ENCODE measurements at places on chromosomes 11 and 22.

GRCh38 chr11:75277211-75277805, 36.7 kb downstream of the TPBGL start:
- no peak for DNase-seq

DNA sequence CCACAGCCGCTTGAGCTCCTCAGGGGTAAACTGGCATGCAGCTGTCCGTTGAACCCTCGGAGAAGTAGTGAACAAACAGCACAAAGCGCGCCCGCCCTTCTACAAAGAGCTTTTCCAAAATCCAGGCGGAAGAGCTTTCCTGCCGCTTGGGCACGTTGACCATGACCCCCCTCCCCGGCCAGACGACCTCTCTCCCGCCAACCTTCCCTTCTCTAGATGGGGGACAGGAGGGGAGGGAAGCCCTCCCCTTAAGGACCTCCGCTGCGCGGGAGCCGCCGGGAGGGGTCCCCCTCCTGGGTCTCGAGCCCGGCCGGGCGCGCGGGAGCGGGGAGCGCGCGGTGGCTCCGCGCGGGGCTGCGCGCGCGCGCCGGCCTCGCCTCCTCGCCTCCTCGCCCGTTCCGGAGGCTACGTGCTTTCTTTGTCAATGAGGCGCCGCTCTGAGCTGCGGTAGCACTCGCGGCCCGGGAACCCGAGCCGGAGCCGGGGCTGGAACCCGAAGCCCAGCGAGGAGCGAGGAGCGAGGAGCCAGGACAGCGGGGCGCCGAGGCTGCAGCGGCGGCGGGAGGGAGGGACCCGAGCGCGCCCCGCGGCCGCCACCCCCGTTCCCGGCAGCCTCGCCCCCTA, 118.6 kb downstream of the HIPK3 start:
- DNase-seq, result no peak

DNA sequence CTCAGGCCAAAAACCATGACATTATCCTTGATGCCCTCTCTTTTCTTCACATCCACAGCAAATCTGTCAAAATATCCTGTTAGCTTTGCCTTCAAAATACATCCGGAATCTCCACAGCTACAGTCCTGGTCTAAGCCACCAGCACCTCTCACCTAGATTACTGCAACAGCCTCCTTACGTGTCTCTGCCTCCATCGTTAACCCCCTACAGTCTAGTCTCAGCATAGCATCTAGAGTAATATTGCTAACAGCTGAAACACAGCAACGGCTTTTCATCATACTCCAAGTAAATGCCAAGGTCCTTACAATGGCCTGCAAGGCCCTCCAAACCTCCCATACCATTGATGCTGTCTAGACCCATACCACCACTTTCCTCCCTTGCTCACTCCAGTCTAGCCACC, 4.4 kb downstream of the TSG101 start:
- peak; percentile 18 for DNase-seq

DNA sequence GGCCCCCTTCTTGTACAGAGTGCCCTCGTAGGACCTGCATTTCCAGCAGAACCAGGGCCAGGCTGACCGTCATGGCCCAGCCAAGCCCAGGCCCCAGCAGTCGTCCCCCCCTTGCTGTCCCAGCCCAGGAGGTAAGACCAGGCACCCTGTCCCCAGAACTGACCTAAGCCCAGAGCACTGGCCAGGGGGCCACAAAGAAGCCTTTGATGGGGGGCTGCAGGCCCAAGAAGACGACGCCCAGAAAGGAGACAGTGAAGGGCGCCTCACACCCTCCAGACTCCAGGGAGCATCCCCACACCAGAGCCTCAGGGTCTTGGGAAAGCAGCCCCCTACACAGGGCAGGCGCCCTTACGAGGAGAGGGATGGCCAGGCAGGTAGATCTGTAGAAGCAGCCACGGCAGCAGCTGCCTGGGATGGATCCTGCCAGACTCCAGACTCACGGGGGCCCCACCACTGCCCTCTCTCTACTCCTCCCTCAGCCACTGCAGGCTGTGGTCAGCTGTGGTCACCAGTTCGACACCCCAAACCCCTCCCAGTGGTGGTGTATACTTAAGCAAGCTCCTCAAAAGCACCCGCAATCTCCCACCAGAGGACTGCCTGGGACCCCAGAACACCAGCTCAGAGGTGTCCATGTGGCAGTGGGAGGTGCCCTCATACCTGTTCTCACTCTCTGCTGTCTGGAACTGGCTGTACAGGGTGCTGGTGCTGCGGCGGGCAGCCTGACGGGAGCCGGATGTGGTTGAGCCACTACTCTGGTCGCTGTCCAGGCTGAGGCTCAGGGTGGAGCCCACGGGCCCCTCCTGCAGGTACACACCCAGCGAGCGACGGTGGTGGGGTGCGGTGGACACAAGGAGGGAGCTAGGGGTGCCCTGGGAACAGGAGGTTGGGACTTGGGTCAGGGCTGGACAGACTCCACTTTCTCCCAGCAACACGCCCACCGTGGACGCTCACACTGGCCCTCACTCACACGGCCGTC, 27.0 kb downstream of the SBF1 start:
- DNase-seq, result no peak

- no peak for DNase-seq
Measured at GRCh38 chr11:116471608-116472256, 301.1 kb downstream of the BUD13 start.
